ENCODE measurements at places on chromosomes 3 and 15.
A peak's percentile ranks its signal among the peaks of the same experiment; 100 is the strongest.

DNA sequence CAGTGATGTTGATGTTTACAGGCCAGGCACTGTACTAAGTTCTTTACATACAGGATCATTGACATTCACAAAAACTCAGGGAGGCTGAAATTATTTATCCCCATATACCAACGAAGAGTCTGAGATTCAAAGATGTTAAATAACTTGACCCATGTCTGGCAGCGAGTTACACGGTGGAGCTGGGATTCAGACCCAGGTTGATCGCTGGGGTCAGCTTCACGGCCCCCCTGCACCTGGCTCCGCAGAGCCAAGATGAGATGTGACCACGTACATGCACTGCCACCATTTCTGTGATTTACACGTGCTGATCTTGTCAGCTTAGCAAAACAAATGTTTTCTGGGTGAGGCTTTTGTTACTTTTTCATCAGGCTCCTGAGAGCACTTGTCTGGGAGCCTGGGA lies 109.8 kb downstream of the EEFSEC start:
- DNase-seq = no peak

DNA sequence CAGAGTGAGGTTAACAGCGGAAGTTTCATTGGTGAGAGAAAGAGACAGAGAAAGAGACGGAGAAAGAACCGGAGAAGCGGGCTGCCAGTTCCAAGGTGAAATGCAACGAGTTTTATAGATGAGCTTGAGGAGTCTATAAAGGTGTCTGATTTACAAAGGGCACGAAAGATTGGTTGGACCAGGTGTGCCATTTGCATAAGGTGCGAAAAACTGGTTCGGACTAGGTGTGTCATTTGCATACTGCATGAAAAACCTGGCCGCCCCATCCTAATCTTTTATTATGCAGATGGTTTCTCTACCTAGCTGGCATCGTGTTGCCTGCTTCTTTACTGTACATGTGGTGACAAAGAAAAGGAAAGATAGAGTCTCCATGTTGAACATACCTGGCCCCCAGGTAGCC lies 253.8 kb upstream of the IGF1R start:
- no peak for DNase-seq

- peak; percentile 64 for DNase-seq
These were observed 17.4 kb upstream of the SHF start for GRCh38 chr15:45205192-45205591.

DNA sequence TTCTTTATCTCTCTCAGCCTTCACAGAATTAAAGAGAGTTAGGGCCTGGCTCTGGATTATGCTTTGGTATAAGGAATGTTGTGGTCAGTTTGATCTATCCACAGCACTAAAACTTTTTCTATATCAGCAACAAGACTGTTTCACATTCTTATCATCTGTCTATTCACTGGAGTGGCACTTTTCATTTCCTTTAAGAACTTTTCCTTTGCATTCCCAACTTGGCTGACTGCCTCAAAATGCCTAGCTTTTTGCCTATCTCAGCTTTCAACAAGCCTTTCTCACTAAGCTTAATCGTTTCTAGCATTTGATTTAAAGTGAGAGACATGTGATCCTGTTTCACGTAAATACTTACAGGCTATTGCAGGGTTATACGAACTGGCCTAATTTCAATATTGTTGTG lies 471.8 kb downstream of the GBE1 start:
- DNase-seq = peak; percentile 80

DNA sequence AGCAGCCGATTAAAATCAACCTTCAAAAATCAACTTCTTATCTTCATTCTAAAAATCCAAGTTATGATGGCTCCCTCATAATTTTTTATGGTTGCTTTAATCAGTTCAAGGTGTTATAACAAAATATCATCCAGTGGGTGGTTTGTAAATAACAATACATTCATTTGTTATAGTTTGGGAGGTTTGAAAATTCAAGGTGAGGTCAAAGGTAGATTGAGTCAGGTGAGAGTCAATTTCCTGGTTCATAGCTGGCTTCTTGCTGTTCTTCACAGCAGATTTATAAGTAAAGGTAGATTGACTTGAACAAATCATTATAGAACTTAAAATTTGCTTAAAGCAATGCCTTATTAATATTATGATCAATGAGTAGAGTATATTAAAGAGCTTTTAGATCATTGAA lies 192.8 kb downstream of the CADM2 start:
- DNase-seq = no peak

DNA sequence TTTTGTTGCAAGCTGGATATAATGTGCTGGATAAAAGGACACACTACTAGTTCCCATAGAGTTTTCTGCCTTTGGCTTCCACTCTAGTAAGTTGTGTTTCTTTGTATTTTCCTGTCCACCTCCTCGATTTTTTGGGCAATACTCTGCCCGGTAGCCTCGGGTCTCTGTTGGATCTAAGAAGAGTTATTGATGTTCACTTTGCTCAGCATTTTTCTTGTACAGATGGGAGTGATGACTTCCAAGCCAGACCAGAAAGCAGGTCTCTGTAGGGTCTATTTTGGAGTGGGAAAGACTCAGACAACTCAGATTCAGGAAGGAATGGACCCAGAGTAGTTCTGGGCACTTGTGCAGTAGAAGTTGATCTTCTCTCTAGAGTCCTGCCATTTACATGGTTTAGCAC lies 36.0 kb upstream of the PRTG start:
- DNase-seq = no peak

- DNase-seq = no peak
These were observed 2.9 kb downstream of the CCRL2 start for GRCh38 chr3:46409739-46410489.

DNA sequence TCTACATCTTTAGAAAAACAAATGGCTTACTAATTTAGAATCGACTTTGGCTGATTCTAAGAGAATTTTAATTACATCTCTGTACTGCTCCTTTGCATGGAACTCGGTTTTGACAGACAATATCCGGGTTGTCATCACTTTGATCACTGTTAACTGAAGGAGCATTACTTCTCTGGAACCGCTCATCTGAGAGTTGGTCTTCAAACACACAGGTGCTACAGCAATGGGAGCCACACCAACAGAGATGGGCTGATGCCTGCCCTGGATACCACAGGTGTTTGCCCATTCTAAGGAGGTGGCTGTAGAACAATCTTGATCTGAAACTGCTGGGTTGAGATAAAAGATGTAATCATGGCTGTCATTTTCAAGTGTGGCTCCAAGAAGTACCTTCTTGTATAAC lies 21.6 kb downstream of the LINS1 start:
- no peak for DNase-seq

DNA sequence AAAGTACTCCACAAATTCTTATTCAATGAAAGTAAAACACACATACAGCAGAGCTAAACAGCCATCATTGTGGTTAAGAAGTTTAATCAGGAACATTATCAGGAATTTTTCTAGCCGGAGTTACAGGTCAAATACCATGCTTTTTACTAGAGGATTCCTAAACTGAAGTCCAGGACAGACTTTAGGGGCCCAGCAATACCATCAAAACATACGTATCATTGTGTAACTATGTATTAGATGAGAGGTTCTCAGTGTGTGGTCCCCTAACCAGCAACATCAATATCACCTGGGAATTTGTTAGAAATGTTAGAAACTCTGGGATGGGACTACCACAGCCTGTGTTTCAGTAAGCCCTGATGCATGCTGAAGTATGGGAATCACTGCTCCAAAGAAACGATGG lies 404.2 kb upstream of the IL12A start:
- peak; percentile 30 for DNase-seq

GRCh38 chr3:157606011-157606851 lies 103.0 kb upstream of the VEPH1 start:
- DNase-seq = peak; percentile 77

- DNase-seq = no peak
These were observed 157.1 kb downstream of the RSRC1 start for GRCh38 chr3:158267015-158267414.

DNA sequence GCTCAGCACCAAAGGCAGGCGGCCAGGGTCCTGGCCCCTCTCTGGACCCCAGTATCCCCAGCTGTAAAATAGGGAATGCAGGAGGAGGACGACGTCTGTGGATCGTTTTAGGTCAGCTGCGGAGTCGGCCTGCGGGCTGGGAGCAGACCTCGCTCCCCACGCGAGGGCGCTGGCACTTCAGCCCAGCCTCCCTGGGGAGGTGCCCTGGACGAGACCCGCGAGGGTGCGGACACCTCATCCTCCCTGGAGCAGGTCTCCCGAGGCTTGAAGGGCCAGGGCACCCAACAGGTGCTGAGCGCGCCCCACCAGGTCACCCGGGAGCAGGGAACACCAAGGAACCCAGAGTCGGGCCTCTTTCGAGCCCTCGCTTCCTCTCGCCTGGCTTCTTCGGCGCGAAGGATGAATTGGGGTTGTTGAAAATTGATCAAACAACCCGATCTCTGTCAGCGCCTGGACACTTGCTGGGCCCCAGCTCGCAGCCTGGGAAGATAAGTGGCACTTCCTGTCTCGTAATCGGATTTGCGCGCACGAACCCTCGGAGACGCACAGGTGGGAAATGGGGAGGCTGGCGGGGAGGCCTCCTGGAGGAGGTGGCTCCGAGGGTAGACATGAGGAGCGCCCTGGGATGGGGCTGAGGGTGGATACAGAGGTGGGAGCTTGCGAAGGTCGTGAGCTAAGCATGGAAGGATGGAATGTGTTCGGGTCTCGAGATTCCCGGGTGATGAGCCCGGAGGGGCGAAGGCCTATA lies 588 bp upstream of the VIPR1 start:
- DNase-seq = peak; percentile 5

- no peak for DNase-seq
These were observed 7.6 kb downstream of the TEX264 start for GRCh38 chr3:51678641-51679040.

- DNase-seq = no peak
These were observed 518.8 kb downstream of the MECOM start for GRCh38 chr3:169144731-169145130.

DNA sequence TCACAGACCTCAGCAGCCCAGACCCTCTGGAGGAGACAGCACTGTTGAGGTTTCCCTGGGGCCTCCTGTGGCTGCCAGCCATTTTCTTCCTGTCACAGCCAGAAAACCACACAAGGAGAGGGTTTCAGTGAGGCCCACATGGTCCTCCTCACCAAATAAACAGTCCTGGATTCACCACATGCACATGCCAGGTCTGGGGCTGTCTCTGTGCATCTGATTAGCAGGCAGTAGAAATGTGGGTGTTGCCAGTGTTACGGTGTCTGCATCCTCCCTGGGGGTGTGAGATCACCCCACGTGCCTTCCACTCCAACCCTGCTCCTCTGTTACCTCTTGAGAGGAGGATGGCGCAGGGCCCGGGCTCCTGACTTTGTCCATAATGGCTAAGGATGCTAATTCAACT lies 140.4 kb downstream of the CHDH start:
- DNase-seq = no peak

GRCh38 chr3:44429459-44429858 lies 48.0 kb downstream of the ZNF445 start:
- DNase-seq = no peak

DNA sequence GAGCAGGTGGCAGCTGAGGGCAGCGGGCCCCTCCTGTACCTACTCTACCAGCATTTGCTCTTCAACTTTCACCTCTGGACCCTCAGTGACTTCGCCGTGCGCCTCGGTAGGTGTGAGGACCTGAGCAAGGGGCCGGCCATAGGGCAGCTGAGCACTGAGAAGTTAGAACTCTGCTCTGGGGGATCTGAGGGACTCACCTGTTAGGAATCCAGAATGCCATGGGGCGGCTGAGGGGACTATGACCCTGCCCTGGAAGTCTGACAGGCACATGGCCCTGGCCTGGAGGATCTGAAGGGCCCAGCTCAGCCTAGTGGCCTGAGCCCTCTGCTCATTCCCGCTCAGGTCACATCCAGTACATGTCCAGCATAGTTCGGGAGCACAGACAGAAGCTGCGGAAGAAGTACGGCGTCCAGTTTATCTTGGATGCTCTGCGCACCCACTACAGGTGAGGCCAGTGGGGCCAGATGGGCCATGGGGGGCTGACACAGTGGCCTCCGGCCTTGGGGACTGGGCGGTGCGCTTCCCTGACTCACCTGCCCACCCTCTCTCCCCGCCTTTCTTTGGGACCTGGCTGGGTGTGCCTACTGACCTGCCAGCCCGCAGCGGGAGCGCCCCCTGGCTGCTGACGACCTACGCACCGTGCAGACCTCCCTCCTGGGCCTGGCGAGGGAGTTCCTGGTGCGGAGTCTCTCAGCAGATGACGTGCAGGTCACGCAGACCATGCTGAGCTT lies 18.8 kb downstream of the NBEAL2 start:
- peak; percentile 33 for DNase-seq

- DNase-seq = no peak
These were observed 568 bp downstream of the SENP2 start for GRCh38 chr3:185586686-185587039.

GRCh38 chr15:90209591-90209990 lies 8.5 kb downstream of the SEMA4B start:
- peak; percentile 31 for DNase-seq

DNA sequence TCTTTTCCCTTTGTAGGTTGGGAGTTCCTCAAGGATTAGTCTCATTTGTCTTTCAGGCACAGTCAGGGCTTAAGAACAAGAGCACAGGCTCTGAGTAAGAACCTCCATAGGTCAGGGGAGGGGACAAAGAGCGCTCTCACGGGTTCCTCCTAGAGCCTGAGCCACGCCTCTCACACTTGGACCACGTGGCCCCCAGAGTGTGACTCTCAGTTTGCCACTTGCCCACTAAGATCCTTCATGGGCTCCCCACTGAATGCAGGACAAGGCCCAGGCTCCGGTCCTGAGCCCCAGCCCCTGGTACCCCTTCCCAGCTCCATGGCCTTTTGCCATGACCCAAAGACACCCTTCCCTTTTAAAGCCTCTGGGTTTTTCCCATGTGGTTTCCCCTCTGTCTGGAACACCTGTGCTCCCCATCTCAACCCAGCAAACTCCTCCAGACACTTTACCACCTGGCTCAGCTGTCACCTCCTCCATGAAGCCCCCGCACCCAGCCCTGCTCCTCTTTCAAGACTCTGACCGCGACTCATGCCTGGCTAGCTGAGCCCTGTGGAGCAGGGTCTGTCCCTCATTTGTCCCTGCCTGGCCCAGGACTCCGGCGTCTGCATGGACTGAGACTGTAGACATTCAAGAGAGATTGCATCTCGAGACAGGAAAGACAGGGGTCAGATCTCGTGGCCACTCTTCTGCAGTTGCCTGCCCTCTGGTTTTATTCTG lies 32.7 kb downstream of the IQSEC1 start:
- DNase-seq = no peak

- DNase-seq = peak; percentile 99
These were observed 214.2 kb upstream of the PROK2 start for GRCh38 chr3:71998995-71999673.

GRCh38 chr3:153590051-153590450 lies 428.0 kb downstream of the RAP2B start:
- DNase-seq = peak; percentile 22

DNA sequence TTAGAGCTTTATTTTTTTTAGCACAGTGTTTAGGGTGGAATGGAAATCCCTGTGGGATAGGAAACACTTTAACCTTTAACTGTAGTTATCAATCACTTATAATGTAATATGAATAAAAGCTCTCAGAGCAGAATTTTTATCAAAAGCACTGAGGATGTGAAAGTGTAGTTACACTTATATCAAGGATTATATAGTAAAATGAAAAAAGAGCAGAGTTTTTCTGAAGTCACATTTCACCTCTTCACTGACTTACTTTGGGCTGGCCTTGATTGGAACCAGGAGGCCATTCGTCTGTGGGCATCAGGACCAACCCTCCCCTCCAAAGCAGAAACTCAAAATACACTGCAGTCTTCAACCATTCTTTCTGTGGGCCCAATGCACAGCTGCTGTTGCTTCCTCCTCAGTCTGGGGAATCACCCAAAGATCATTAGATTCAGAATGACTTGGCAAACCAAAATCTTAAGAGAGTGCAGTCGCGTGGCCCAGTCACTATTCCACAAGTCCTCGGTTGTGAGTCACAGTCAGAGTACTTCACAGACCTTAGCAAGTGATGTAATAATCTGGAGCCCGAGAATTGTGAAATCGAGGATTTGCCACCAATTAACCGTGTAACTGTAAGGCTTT lies 132.6 kb upstream of the COL8A1 start:
- peak; percentile 96 for DNase-seq

All from fibroblast of skin of right biceps (primary cell).